Activated T-cell treated with anti-CD3 and anti-CD28 coated beads, Interleukin-2, amount 50 U/mL, for 1 hour (primary cell): ENCODE measurements at places on chromosomes 3 and 15.
A peak's percentile ranks its signal among the peaks of the same experiment; 100 is the strongest.

DNA sequence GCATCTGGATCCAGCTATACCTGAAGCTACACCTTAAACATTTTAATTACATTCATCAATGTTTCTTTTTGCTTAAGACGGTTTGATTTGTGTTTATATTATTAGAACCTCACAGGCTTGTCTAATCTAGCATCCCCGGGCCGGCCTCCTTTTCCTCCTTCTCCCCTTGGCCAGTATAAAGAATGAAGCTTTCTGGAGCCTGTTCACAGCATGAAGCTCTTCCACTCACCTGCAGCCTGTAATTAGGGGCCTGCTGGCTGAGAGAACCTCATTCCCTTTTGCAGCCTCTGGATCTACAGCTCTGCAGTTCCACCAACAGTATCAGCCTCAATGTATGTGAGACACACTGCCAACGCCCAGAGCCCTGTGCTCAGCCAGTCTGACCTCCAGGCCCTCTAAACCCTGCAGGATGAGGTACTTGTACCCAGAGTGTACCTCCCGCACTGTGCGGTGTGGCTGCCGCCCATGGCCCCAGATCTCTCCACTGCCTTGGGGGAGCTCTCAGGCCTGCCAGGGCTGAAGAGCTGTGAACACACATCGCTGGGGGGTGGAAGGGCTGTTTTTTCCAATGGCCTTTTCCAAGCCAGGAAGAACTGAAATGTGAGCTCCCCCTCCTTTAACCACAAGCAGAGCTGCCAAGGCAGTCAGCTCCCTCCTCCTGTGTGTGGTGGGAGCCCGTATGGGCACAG, 114.7 kb upstream of the ALDH1A3 start:
- no peak for DNase-seq

GRCh38 chr3:15647611-15648167, 46.1 kb downstream of the BTD start:
- peak; percentile 35 for DNase-seq

DNA sequence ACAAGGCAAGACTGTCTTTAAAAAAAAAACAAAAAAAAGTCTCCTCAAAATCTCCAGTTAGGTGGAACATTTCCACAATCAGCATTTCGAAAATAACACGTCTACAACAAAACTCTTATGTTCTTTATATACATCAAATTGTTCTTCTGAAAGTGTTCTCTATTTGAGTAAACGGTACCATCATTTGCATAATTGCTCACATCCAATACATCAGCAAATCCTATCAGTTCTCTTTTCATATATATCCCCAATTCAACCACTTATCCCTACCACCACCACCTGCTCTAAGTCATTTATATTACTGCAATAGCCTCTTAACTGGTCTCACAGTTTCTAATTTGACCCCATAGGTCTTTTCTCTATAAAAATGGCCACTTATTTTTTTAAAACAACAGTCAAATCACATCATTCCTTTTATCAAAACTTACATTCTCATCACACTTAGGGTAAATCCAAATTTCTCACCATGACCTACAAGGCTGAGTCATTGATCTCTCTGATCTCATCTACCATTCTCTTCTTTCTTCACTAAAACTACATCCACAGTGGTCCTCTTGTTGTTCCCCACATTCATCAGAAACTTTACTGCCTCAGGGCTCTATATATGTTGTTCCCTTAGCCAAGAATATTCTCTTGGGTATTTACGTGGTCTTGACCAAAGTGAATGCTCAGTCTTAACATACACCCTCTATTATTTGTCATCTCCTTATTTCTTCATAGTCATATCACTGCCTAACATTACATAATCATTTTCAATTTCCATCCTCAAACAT, 237.0 kb downstream of the SCAPER start:
- no peak for DNase-seq

- DNase-seq: no peak
Measured at GRCh38 chr15:72872066-72872845, 88.7 kb upstream of the ADPGK start.

DNA sequence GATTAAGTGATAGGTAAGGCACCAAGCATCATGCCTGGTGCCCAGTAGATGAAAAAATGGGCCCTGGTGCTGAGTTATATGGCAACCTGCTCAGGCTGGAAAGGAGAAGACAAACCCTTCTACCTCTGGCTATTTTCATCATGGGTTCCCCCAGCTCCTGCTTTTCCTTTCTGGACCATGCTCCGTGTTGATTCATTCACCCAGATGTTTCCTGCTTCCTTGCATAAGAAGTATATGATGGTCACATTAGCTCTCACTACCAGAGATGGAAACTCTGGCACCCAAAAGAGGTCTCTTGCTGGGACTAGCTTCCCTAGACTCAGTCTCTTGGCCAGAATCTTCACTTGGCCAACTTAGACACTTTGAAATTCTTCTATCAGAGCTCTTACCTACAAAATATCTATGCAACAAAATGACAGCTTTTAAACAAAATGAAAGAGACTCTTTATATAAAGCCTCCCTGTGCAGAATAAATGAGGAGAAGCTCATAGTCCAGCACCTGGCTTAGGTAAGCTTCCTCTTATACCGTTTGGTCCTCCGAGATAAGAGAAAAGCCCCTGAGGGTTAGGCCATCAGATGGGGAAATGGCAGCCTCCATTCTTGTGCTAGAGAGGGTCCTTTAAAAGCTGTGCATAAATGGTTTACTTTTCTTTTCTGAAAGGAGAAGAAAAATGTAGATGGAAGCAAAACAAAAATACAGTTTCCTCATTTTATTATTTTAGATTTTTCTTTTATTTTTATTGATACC, 46.8 kb upstream of the MCF2L2 start:
- DNase-seq: no peak

DNA sequence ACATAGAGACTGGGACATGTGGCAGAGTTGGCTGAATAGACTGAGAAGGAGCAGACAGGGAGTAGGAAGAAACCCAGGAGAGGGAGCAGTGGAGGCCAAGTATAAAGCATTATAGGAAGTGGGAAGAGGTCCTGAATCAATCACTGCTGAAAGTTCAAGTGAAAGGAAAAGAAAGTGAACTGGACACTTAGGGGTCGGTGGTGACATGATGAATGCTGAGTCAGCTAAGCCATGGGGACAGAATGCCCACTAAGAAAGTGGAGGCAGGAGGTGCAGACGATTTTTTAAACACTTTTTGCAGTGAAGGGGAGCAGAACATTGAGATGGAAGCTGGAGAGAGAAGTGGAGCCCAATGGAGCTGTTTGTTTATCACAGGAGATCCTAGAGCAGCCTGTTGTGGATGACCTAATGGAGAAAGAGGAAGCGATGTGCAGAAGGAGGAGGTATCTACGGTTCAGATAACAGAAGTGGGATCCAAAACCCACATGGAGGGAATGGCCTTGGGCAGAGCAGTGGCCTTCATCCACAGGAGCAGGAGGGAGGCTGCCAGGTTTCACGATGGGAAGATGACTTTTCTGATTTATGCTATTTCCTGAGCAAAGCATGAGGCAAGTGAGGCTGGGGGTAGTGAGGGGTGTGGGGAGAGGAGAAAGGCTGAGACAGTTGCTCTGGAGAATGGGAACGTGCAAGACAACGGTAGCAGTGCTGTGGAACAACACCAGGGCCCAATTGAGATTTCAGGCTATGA, 208.2 kb downstream of the RPLP1 start:
- DNase-seq: no peak

DNA sequence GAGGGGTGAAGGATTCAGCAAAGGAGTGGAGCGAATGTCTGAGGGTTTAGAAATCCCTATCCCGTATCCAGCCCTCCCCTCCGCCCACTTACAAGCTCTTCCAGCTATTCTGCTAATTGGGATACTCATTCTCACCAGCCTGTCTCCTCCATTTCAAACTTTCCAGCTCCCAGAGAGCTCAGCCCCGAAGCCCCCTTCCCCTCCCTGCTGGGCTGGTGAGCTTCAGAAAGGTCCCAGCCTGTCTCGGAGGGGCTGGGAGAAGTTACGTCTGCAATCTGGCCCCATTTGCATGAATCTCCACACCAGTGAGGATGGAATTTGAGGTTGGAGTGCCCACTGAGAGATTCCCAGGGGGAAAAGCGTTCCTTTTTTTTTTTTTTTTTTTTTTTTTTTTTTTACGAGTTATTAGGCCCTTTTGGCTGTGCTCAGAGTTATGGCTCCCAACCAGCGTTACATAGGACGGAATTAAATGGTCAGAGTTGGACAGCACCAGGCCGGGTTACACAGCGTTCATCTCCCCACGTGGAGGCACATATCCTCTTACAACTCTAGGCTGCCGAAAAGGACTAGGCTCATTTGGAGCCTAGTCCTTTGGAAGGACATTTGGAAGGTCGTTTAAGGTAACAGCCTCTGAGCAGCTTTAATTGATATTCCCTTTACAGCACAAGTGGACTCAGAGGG, 34.6 kb downstream of the FGD5 start:
- DNase-seq: no peak

DNA sequence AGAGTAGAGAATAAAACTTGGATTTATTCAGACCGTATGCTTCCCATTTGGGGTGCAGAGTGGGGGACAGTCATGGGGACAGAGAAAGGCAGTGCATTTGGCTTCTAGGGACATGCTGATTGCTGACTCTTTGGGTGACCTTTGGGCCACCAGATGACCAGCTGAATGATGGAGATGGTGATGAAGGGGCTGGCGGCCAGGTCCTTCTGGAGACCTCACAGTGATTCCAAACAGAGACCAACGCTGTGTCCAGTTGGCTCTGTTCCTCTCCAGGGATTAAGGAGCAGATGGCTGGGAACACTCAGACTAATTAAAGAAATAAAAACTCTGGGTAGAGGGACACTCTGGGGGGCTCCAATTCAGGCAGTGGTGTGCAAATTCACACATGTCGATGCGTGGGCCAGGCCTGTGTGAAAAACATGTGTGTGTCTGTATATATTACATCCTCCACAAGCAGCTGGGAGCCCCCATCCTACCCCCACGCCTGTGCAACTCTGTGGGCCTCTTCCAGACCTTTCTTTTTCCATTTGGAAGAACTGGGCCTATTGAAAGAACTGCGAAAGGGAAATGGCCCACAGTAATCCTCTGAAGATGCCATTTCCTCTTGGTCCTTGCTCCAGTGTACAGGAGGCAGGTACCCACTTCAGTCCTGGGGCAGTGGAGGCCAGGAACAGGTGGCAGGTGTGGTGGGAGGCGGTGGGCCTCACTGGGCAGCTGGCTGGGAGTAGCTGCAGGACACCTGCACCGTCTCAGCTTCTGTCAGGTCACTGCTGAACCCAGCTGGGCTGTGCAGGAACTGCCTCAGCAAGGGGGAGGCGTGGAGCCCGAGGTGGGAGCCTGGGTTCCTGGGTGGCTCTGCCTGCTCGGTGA, 8.9 kb downstream of the XIRP1 start:
- DNase-seq: no peak
